Breast epithelium (tissue), 4 donors: ENCODE measurements at places on chromosomes 2 and 18. TPM values are rescaled to one million over a fixed set of nuclear protein-coding genes. Genes with fewer than 3 reads are reported as not detected.

The PLEKHM3 gene
- 24.3 TPM for total RNA-seq

The HOXD3 gene
- total RNA-seq = 4.8 TPM

The LAMA1 gene
- 10.2 TPM for total RNA-seq

The ST3GAL5 gene
- 52.5 TPM for total RNA-seq

The SCTR gene
- total RNA-seq = not detected

The MOCOS gene
- total RNA-seq = 9.1 TPM

The SLC9A4 gene
- total RNA-seq = not detected

The RMDN2 gene
- 11.5 TPM for total RNA-seq

- DNase-seq = no peak
Observed at GRCh38 chr2:15028406-15028805, 395.9 kb downstream of the LRATD1 start.

GRCh38 chr18:63869374-63869773, 18.1 kb upstream of the SERPINB2 start:
- DNase-seq = no peak

GRCh38 chr2:163345795-163346573, 389.8 kb downstream of the FIGN start:
- no peak for DNase-seq

DNA sequence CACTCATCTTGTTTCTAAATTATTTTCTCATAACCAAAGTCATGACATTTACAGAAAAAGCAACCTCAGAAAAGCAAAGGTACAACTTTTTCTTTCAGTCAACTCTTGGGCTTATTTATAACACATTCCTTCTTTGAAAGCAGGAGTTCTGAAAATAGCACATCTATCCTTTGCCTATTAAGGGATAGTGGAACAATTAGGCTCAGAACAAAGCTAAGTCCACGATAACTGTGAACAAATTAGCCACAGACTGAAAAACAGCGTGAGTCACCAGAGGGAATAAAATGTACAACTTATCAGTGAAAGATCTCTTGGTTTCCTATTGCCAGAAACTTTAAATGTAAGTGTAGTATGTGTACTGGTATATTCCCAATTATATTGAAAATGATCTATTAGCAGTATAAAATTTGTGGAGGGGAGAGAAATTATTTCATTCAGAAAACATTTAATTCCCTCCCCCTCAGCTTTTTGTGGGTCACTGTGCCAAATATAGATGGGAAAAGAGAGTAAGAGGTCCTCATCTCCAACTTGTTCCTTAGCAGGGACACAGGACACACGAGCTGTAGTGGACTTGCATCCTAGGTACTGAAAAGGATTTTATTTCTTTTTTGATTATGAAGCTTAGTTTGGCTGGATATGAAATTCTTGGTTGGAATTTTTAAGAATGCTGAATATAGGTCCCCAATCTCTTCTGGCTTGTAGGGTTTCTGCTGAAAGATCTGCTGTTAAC, 15.4 kb upstream of the MATN3 start:
- DNase-seq = no peak

GRCh38 chr2:1743396-1744150, 742 bp downstream of the PXDN start:
- peak; percentile 51 for DNase-seq

DNA sequence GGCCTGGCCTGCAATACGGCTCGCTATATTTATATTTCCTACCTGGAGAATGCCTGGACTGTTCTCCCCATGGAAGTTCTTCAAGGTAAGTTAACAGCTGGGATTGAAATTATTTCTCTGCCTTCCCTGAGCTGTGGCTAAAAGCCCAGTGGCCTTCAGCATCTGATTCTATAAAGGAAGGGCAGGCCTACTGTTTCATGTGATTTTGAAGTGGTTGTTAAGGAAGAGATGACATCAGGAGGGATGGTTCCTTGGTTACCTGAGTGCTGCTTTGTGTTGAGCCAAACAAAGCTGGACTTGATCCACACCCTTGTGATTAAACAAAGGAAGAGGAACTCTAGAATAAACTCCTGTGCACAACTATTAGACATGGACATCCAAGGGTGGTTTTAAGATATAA, 61.6 kb downstream of the MFSD6 start:
- peak; percentile 62 for DNase-seq

DNA sequence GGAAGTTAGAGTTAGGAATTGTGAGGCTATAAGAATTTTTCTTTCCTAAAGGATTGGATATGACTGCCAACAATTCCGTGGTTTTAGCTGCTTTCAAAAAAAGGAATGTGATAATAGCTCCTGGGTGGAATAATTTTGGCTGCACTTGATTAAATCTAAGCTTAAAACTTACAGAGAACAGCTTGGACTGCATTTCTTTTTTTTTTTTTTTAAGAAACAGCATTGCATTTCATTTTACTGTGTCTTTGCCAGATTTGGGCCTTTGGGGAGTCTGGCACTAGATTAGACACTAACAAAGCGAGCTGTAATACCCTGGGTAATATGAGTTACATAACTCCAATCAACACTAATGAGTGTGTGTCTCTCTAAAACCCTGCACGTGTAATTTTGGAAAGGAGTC, 37.8 kb upstream of the ZNF397 start:
- DNase-seq = no peak

DNA sequence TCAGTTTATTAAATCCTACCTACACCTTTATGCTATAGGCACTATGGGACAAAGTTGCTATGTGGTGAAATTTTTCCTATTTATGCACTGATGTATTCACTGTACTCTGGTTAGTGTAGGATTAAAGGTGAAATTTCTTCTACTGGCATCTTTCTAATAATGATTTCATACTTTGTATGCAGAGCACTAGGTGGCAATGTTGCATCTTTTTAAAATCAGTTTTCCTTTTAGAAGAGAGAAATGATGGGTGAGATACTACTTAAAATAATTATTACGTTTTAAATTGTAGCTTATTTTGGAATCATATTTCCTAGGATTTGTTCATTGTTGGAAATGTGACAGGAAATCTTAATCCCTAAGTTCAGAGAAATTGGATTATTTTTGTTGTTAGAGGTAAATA, 150.9 kb downstream of the CD8B2 start:
- DNase-seq = no peak

DNA sequence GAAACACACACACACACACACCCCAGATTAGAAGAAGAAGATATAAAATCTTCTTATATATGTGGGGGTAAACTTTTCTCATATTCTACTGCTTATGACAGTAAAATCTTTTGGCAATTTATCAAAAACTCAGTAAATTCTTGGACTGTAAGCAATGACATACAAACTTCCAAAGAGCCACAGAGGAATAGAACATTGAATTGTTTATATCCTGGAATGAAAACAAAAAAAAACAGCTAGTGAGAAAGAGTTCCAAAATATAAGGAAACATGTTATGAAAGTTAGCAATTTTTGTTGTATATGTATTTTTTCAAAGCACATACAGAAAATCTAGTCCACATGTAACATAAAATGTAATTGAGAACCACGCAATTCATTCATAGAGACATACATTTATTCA, 764.9 kb downstream of the DSC3 start:
- DNase-seq = no peak

- DNase-seq = no peak
Observed at GRCh38 chr2:12737738-12738485, 21.2 kb downstream of the TRIB2 start.

- DNase-seq = peak; percentile 83
Observed at GRCh38 chr2:20172273-20173055, 52.5 kb downstream of the SDC1 start.
